ENCODE measurements at places on chromosomes 3 and 15.

GRCh38 chr3:27553886-27554540, 69.8 kb upstream of the SLC4A7 start:
- no peak for DNase-seq

DNA sequence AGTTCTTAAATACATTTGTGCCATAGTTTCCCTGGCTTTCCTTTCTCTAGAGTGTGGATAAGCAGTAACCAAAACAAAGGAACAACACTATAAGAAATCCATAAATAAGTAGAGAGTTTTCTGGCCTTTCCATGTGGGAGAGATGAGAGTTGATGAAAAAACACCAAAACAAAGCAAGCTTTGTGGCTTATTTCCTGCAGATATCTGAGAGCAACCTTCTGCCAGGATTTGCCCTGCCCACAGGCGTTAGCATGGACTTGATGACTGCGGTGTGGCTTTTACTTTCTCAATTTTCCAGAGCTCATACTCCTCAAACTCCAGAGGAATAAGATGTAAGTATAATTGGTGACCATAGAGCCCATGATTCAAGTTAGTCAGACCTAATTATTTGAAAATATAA, 194.9 kb downstream of the RAP2B start:
- DNase-seq: no peak

GRCh38 chr3:120196333-120196732, 88.7 kb downstream of the GPR156 start:
- no peak for DNase-seq

GRCh38 chr3:157094751-157095480, 65.0 kb downstream of the CCNL1 start:
- no peak for DNase-seq

DNA sequence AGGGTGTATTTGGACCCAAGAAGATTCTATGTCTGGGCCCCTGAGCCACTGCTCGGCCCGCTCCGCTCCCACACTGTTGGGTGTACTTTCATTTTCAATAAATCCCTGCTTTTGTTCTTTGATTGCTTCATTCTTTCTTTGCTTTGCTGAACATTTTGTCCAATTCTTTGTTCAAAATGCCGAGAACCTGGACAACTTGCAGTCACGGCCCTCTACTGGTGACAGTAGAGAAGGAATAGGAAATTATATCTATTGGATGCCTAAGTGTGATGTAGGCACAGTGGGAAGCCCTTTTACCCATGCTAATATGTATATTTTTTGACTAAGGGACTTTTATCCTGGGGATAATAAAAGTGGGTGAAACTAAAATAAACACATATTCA, 340.8 kb downstream of the LRRC3B start:
- no peak for DNase-seq
